ENCODE measurements at places on chromosomes 6 and 20.

DNA sequence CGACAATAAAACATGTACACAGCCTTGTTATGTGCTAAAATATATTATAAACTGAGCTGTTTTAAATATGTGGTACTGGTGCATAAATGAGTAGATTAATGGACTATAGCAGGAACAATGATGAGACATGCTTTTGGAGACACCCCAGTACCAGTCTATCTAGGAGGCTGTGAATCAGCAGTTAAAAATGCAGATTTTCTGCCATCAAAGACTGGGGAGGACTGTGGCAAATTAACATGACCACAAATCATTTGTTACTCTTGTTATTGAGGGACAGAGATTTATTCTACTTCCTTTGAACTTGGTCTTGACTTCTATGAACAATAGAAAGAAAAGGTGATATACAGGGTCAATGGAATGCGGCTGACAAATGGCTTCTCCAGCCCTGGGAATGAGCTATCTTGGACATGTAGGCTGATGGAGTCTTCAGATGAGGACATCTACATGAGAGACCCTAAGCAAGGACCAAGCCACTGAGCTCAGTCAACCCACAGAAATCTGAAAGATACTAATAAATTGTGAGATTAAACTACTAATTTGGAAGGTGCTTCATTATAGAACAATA is 551.7 kb upstream of the GJE1 start:
- DNase-seq = no peak

DNA sequence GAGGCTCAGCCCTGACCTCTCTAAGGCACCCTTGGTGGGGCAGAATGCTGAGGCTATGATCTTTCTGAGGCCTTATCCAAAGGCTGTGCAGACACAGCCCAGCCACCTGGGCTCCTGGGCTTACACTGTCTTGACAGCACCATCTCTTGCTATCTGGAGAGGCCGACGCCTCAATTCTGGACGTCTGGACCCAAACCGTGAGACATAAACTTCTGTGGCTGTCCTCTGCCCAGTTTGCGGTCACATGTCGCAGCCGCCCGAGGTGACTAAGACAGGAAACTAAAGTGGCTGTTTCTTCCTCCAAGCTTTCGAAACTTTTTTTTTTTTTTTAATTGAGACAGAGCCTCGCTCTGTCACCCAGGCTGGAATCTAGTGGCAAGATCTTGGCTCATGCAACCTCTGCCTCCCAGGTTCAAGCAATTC is 49.3 kb downstream of the PRR18 start:
- DNase-seq = no peak

DNA sequence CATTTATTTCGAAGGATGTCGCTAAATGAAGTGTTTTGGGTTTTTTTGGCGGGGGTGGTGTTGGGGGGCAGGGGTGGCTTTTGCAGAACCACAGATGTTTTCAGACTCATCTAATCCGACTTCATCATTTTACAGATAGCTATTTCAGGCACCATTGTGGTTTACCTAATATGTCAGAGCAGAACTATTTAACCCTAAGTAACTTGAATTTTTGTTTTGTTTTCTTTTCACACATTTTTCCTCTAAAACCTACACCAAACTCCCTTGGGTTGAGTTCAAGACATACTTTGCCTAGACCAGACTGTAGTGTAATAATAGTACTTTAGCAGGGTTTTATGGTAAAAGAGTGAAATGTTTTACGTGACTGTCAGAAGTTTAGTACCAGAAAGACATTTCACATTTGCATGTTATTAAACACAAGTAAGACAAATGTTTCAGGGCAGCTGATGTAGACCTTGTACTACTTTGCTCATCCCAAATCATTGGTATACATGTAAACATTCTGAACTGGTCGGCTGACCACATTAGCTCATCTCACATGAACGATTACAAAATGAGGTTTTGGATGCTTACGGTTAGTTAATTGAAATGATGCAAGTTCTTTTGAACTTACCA is 37.7 kb downstream of the MAP3K4 start:
- no peak for DNase-seq

GRCh38 chr6:119022796-119023195 is 55.7 kb downstream of the FAM184A start:
- DNase-seq = no peak

DNA sequence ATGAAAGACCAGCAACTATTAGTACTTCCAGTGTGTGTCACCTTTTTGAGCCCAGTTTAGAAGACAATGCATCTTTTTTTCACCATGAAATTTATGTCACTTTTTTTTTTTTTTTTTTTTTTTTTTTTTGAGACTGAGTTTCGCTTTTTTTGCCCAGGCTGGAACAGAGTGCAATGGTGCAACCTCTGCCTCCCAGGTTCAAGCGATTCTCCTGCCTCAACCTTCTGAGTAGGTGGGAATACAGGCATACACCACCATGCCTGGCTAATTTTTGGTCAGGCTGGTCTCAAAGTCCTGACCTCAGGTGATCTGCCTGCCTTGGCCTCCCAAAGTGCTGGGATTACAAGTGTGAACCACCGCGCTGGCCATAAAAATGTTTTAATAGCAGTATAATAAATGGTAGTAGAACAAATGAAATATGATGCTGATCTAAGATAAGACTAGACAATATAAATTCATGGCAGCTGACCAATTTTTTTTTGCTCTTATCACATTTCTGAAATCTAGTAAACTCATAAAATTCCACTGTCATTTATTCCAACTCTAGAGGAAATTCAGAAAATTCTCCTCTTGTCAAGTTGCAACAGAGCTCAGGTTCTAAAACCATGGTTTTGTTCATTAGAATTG is 21.3 kb downstream of the NHSL1 start:
- DNase-seq = no peak

DNA sequence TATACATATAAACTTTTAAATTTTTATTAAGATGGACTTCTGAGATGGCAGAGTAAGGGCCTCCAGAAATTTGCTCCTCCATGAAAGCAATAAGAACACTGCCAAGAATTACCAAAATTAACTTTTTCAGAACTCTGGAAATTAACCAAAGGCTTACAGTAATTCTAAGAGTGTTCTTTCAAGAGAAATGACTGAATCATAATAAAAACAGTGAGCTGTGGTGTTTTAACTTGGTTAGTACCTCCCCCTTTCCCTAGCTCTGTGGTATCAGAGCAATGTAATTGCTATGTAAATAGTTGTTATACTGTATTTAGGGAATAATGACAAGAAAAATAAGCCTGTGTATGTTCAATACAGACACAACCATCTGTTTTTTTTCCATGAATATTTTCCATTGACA is 19.0 kb downstream of the HECA start:
- no peak for DNase-seq

DNA sequence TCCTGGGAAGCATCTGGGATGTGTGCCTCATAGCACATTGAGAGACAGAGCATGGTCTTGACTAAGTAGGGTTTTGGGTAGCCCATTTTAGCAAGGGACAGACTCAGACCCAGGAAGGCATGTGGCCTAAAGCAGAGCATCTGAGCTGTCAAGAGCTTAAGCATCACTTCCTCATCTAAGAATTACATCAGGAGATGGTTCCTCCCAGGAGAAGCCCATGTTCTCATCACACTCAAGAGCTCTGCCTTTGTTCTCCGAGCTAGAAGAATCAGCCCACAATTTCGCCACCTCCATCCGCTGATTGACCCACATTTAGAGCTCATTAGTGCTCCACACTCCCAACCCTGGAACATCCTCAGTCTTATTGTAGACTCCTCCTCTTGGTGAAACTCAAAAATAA is 68.3 kb downstream of the NPEPL1 start:
- no peak for DNase-seq

- no peak for DNase-seq
These were observed 28.4 kb upstream of the GCLC start for GRCh38 chr6:53573299-53573698.

All from D721Med (cell line).